T-helper 22 cell (primary cell): ENCODE measurements at places on chromosomes 3 and 15.

- no peak for DNase-seq
Measured at GRCh38 chr3:10945683-10946287, 46.8 kb upstream of the SLC6A1 start.

DNA sequence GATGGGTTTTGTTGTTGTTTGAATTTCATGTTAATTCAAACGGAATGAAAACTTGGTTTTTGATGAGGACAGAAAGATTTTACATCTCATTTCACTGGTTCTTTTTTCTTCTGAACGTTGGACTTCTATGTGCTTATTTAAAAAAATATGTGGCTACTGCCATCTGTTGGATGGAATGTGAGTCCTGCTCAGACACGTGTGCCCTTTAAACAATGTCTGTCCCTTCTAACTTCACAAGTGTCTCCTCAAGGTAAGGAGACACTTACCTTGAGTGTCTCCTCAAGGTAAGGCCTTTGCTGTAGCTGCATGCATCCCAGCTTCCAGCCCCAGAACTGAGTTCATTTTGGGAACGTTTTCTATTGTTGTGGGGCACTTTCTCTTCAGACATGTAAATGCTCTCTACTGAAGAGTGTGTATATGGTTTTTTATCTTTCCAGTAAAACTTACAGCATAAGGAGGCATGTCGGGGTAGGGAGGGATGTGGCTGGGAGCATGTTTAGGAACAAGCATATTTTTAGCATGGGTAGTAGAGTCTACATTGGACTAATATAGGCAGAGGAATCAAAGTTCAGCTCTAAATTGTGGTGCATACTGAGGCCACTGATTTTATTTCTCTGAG, 63.1 kb upstream of the UBE3A start:
- no peak for DNase-seq

GRCh38 chr15:58453931-58454793, 22.4 kb downstream of the LIPC start:
- no peak for DNase-seq

- DNase-seq = no peak
Measured at GRCh38 chr15:100565591-100565990, 36.4 kb downstream of the LINS1 start.

- no peak for DNase-seq
Measured at GRCh38 chr3:25182794-25183193, 245.3 kb upstream of the RARB start.

- DNase-seq = no peak
Measured at GRCh38 chr3:105956306-105956705, 87.5 kb upstream of the CBLB start.

GRCh38 chr3:52822363-52822762, 8.1 kb downstream of the ITIH4 start:
- DNase-seq = no peak

- no peak for DNase-seq
Measured at GRCh38 chr3:13132281-13132680, 59.1 kb upstream of the IQSEC1 start.

DNA sequence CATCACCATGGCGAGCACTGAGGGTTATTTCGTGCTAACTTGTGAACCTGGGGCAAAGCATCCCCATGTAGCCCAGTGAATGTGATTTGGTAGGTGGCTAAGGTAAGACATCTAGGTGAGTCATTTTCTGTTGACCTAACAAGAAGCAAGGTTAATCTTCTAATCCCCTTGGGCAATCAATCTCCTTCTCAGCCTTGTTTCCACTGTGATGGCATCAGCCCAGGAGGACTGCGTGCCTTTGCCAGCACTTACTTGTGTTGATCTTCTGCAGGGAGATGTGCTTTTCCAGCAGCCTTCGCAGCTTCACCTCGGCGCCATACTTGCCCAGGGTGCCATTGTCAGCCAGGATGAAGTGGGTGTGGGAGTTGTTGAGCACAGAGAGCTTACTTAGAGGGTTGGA, 35.7 kb downstream of the TRPM1 start:
- DNase-seq = no peak

- DNase-seq = no peak
Measured at GRCh38 chr15:83158393-83158792, 49.2 kb downstream of the HDGFL3 start.

- no peak for DNase-seq
Measured at GRCh38 chr3:157618075-157618760, 115.0 kb upstream of the VEPH1 start.

- DNase-seq = no peak
Measured at GRCh38 chr3:142857056-142857455, 31.8 kb downstream of the PCOLCE2 start.

- no peak for DNase-seq
Measured at GRCh38 chr15:65414841-65415621, 7.7 kb downstream of the IGDCC4 start.

- no peak for DNase-seq
Measured at GRCh38 chr3:51712963-51713362, 6.1 kb downstream of the GRM2 start.

DNA sequence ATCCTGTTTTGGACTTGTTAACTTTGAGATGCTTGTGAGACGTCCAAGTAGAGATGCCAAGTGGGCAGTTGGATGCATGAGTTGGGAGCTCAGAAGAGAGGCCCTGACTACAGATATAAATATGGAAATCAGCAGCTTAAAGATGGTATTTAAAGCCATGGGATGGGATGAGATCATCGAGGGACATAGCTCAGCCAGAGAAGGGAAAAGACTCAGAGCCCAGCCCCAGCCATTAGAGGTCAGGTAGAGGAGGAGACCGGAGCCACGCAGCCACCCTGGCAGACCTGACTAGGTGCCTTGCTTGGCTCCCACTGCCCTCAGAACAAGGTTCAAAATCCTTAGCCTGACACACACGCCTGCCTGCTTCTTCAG, 31.1 kb downstream of the ATP2B2 start:
- no peak for DNase-seq

DNA sequence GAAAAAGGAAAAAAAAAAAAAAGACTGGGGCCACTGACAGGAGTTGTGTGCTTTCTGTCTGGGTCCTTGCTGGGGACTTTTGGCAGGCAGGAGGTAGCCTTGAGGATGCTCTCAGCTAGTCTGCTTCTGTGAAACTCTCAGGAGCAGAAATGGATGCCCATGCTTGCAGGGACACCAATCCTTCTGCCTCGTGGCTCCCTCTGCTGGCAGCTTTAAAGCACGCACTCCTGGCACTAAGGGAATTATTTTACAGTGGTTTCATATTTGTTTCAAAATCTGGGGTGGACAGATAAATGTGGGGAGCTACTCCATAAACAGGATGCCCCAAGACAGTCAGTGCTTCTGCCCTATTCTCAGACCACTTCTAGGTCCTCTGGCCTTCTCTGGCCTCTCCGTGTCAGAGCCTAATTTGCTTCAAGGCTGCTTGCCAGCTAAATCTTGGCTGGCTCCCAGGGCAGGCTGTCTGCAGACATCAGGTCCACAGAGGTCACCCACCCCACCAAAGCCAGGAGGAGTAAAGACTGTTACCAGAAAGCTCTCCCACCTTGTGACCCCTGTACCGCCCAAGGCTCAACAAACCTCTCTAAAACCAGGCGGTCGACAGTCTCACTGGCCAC, 17.1 kb downstream of the TRAIP start:
- peak; percentile 46 for DNase-seq

DNA sequence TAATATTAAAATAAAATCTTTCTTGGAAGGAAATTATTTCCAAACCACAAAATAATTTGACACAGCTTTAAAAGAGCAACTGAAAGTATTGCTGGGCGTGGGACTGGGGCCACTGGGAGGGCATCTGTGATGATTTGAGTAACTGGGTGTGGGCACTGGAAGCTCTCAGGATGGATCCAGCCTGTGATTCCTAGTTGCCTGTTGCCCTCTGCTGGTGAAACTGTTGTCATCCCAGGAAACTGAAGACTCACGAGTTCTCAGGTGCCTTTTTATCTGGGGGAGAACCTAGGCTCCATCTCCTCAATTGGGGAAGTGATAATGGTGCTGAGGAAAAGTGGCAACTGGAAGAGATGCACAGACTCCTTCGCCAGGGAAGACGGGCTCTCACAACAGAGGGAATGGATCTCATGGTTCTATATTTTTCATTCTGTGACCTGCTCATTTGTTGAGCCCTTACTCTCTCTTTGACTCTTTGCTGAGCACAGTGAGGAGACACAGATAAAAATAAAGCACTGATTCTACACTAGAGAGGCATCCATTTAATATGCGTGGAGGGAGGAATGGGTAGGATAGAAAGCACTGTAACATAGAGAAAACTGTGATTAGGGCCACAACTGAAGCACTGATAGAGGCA, 61.6 kb downstream of the TPRG1 start:
- no peak for DNase-seq

- no peak for DNase-seq
Measured at GRCh38 chr3:119276680-119277079, 17.5 kb upstream of the ARHGAP31 start.

GRCh38 chr3:197428952-197429351, 126.8 kb downstream of the BDH1 start:
- DNase-seq = no peak

- no peak for DNase-seq
Measured at GRCh38 chr3:134338516-134339261, 35.6 kb downstream of the AMOTL2 start.

- no peak for DNase-seq
Measured at GRCh38 chr3:131731709-131732108, 228.9 kb upstream of the MRPL3 start.

DNA sequence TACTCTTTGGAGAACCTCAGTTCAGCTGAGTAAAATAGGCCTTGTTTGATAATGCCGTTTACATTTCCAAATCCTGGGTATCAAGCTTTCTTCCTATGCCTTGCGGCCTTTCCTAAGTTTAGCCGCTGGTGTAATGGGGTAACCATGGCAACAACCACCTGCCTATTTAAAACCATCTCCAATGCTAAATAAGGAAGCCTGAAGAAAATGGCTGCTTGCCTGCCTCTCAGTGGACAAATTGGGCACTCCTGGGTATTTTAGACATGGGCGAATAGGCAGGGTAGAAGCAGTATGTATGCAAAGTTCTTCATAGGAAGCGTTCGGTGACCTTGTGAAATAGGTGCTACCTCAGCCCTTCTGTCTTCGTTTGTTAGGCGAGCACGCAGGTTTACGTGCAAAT, 122.7 kb downstream of the DGKG start:
- DNase-seq = no peak

DNA sequence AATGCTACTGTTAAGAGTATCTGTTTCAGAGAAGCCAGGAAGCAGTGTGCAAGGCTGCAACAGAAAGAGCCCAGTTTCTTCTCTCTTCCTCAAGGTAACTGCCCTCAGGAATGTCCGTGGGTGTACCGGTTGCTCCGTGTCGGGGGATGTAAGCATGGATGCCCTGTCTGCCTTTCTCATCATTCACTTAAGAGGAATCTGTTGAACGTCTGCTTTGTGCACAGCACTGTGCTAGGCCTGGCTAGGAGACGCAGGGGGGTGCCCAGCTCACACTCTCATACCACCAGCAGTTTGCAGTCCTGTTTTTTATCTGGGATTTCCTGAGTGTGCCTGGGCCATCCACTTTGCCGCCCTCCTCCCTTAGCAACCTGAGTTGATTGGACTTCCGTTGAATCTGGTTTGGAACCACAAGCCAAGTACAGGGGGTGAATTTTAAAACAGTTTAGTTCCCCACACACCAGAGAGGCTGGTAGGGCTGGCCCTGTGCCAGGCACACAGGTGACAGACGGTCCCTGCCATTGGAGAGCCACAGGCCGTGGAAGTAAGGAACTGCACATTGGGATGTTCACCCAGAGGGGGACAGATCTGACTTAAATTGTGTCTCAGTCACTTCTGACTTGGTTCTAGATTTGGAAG, 11.2 kb downstream of the BOC start:
- no peak for DNase-seq

DNA sequence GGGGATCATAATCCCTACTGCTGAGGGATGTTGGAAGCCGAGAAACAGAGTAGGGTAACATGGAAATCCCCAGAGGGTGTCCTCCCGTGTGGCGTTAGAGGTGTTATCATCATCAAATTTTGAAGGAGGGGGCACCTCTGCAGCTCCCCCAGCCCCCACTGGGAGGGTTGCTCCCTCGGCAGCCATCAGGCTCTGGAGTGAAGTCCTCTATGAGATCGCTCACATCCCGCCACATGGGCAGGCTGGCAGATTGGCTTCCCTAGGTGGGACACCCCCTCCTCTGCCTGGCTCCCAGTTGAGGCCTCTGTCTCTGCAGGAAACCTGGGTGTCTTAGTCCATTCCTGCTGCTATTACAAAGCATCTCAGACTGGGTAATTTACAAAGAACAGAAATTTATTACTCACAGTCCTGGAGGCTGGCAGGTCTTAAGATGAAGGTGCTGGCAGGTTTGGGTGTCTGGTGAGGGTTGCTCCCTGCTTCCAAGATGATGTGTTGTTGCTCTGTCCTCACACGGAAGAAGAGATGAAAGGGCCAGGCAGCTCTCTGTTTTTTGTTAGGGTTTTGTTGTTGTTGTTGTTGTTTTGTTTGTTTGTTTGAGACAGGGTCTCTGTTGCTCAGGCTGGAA, 120.5 kb downstream of the NUP210 start:
- DNase-seq = no peak

DNA sequence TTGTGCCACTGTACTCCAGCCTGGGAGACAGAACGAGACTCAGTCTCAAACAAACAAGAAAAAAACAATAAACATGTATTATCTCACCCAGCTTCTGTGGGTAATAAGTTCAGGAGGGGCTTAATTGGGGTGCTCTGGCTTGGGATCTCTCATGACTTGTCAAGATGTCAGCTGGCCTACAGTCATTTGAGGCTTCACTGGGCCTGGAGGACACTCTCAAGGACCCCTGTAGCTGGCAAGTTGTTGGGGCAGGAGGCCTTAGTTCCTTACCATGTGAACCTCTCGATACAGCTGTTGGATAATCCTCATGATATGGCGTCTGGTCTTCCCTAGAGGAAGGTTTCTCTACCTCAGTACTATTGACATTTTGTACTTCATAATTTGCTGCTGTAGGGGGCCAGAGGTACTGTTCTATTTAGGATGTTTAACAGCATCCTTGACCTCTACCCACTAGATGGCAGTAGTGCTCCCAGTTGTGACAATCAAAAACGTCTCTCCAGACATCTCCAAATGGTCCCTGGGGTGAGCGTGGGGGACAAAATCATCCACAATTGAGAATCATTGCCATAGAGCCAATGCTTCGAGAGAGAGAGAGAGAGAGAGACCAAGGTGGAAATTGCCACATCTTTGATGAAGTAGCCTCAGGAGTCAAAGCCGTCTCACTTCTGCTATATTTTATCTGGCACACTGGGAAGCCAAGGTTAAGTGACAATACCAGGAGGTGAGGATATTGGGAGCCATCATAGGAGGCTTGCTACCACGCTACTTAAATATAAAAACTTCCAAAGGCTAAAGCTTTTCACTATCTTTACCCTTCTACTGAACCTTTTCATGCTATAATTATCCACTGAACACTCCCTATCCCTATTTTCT, 23.9 kb upstream of the SLTM start:
- peak; percentile 25 for DNase-seq

- DNase-seq = no peak
Measured at GRCh38 chr15:84793431-84794161, 23.6 kb upstream of the ALPK3 start.

- DNase-seq = no peak
Measured at GRCh38 chr3:177538750-177539730, 341.8 kb upstream of the TBL1XR1 start.

GRCh38 chr3:38153221-38153620, 12.1 kb upstream of the OXSR1 start:
- DNase-seq = no peak
